ENCODE measurements at places on chromosomes 3 and 15.

DNA sequence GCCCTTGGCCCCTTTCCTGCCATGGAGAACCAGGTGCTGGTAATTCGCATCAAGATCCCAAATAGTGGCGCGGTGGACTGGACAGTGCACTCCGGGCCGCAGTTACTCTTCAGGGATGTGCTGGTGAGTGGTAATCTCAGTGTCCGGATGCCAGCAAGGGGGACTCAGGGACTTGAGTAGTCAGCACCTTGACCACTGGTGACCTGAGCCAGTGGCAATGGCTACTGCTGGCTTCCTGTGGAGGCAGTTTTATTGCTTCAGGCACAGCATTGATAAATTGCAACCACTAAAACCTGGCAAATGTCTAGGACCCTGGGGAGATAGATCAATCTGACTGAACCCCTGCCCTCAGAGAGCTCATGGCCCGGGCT is 830 bp downstream of the MAP2K5 start:
- DNase-seq, result no peak

DNA sequence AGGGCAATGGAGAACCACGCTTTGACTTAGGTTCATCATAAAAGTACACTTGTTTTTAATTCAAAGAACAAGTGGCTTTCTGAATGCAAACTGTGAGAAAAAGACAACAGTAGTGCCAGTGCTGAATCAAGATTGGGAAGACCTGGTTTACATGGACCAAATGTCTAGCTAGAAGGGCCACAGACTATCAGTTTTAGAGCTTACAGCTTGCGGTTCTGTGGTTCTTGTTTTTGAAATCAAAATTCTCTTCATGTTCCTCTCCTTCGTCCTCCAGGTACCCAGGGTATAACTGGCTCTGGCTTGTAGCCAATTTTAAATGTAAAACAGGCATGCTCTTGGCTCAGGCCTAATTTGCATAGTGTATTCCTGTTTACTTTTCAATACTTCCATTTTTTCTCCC is 124.6 kb downstream of the TGFBR2 start:
- DNase-seq, result no peak

- DNase-seq, result no peak
These were observed 12.2 kb upstream of the ZBED2 start for GRCh38 chr3:111607240-111607920.

DNA sequence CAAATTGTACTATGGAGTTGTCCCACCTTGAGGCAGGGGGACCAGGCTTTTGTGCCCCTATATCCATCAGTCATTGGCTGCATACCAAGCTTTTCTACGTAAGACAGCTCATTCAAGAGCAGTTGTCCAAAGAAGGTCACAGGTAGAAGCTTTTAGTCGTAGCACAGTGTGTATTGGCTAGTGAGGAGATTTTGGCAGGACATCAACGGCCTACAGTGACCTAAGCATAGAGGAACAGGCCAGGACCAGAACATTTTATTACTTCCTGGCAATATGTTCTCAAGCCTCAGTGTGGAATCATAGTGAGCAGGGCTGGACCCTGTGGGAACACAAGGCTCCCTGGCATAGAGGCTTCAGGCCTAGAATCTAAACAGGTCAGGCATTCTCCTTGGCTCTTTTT is 105.4 kb upstream of the ANKRD28 start:
- no peak for DNase-seq

DNA sequence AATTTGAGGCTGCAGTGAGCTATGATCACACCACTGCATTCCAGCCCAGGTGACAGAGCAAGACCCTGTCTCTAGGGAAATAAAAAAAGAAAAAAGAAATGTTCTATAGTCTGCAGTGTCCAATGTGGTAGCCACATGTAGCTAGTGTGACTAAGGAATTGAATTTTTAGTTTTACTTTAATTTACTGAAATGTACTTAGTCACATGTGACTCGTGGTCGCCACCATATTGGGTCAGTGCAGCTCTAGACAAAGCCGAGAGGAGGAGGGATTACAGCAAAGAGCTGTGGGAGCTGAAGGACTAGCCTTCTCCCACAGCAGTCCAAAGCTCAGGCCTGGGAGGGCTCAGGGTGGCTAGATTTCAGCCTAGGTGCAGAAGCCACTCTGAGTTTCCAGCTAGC is 65.9 kb upstream of the NTRK3 start:
- DNase-seq, result no peak

DNA sequence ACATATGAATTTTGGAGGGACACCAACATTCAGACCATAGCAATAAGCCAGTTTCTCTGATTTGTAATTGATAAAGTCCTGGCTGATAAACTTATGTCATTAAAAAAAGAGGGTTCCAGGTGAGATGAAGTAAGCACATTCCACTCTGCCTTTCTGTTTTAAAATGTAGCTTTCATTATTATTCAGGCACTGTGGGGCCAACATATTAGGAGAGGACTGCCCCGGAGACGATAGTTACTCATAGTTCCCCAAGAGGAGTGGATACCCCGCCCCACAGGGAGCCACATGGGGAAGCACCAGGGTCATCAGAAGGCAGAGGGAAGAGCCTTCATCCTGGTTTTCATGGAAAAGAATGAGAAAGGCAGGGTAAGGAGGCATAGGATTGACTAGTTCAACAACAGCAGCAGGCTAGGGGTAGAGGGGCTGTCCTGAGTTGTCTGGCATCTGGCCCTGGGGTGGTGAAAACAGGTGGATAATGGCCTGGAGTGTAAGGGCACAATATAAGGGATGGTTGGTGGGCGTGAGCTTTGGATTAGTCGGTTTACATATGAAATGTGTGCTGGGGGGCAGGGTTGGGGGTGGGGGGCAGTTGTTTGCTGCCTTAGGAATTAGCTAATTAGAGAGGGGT is 78.7 kb upstream of the PROK2 start:
- DNase-seq, result no peak

GRCh38 chr3:73257186-73257585 is 195.7 kb downstream of the EBLN2 start:
- DNase-seq, result no peak

- DNase-seq, result no peak
These were observed 42.2 kb downstream of the MUC4 start for GRCh38 chr3:195769551-195769950.

- DNase-seq, result no peak
These were observed 12.7 kb upstream of the TOPBP1 start for GRCh38 chr3:133674290-133674919.

GRCh38 chr3:184409946-184410500 is 30.2 kb downstream of the CHRD start:
- no peak for DNase-seq

GRCh38 chr15:93466380-93466779 is 377.4 kb upstream of the RGMA start:
- DNase-seq, result no peak

DNA sequence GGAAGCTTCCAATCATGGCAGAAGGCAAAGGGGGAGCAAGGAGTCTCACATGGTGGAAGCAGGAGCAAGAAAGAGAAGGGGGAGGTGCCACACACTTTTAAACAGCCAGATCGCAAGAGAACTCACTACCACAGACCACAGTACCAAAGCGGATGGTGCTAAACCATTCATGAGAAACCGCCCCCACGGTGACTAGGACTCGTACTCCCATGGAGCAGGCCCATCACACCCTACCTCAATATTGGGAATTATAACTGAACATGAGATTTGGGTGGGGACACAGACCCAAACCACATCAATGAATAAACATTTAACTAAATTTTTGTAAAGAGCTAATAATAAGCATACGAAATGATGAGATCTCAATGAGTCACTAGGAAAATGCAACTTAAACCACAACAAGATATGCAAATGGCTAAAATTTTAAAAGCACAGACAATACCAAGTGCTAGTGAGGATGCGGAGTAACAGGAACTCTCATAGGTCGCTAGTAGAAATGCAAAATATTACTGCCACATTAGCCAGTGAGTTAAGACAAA is 10.0 kb downstream of the MRPS25 start:
- DNase-seq, result no peak

DNA sequence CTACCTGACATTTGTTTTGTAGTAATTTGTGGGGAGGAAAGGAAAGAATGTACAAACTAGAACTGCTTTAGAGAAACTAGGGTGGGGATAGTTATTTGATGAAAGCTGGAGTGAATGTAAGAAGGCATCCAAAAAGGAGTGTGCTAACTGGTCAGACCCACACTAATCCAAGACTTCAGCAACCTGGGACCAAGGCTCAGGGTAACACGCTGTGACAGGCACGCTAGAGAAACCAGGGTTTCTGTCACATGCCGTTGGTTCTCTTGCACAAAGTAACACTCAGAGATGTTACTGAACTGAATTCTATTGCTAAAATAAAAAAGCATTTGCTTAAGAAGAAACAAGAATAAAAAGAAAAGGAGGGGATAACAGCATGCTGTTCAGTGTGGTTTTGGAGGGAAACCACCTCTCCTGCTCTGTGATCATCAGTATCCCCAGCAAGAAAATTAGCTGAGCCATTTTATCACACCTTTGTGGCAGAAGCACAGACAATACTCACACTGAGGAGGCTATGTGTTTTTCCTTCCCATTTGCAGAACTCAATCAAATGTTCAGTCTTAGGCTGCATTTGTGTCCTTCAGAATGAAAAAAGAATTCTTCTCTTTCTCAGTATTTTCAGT is 2.8 kb upstream of the CCDC80 start:
- DNase-seq, result no peak

GRCh38 chr15:22735781-22736180 is 50.7 kb upstream of the NIPA1 start:
- DNase-seq, result no peak

- no peak for DNase-seq
These were observed 54.7 kb downstream of the SLC41A3 start for GRCh38 chr3:126029241-126029640.

- DNase-seq, result no peak
These were observed 16.1 kb downstream of the DNAJA4 start for GRCh38 chr15:78280319-78281072.

- no peak for DNase-seq
These were observed 79.7 kb upstream of the C2CD4B start for GRCh38 chr15:62244762-62245161.

All from Right ventricle myocardium inferior (tissue), 1 donor.